GM10248 (cell line): ENCODE measurements at places on chromosomes 13 and 19.

DNA sequence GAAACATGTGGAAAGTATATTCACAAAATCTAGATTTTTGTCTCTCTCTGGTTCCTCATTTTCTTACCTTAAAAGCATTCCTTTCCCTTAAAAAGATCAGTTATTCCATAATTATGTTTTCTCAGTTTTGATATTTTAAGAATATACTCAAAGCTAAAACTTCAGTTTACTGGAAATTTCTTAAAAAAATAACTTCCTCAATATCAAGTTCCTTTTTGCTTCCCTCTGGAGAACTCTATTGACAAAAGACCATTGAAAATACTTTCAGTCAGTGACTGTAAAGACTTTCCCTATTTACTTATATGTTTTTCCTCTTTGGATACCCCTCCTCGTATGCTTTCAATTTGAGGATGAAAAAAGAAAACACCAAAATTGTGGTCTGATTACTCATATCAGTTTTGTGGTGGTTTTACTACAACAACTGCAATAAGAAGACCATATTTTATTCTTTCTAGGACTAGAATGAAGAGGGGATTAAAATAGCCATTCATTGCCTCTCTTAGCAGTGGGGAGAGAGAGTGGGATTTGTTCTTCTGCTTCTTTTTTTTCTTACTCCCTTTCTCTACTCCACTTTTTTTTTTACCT lies 113.2 kb downstream of the ESD start:
- DNase-seq = no peak

GRCh38 chr13:35729926-35730627 lies 253.6 kb upstream of the MAB21L1 start:
- no peak for DNase-seq

DNA sequence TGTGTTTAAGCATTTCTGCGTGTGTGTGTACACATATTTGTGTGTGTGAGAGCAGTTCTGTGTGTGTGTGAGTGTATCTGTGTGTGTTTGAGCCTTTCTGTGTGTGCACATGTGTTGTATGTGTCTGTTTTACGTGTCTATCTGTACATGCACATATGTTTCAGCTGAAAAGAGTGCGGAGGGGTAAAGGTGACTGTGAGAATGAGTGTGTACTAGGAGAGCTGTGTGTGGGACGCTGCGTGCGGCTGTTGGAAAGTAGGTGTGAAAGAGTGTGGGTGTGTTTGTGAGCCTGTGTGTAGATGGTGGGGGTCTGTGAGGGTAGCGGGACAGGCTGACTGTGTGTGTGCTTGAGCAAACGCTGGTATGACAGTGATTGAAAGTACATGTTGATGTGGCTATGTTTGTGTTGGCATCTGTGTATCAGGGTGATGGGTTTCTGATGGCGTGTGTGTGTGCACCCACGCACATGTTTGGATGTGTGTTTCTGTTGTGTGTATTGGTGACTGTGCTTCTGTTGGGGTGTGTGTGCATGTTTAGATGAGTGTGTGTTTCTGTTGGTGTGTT lies 7.5 kb upstream of the TPM4 start:
- no peak for DNase-seq

DNA sequence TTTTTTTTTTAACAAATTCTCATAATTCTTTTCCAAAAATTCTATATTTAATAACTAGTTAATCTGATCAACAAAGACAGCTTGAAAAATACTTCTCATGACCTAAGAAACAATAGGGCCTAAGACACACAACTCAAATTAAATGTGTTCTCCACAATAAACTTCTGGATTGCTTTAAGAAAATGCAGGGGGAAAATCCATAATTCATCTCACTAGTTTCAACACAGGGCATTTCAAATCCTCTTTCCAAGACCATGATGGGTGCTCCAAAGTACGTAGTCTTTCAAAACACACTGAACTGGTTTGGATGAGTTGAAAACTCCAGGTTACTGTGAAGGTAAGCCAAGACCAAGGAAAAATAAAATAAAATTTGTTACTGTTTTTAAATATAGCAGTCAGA lies 62.6 kb downstream of the DCLK1 start:
- DNase-seq = no peak

DNA sequence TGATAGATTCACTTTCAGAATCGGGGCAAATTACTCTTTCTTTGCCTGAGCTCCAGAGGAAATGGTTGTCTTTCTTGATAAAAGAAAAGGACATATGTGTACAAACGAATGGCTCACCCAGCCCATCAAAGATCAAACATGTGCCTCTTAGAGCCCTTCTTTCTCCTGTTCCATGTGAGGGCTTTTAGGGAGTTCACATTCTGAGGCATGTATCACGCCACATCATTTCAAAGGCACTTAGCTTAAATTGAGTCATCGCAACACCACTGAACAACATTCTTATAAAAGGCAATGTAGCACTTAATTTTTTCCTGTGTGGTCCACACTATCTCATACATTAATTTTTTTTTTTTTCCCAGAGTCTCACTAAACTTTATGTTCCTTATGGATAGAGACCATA lies 521.0 kb downstream of the SUCLA2 start:
- no peak for DNase-seq

DNA sequence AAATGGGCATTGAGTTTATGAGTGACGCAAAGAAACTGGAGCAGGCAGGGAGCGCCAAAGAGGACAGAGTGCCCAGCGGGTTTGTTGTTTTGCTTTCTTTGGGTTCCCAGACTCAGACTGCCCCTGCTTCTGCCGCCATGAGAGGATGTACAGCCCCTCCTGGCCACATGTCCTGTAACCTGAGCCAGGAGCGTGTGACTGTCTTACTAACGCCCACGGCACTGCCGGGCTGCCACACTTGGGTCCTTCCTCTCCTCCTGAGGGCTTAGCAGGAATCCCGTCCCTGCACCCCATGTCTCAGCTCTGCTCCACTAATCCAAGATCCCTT lies 80.5 kb downstream of the GPR12 start:
- no peak for DNase-seq

GRCh38 chr13:106466691-106467426 lies 68.6 kb downstream of the EFNB2 start:
- DNase-seq = no peak

DNA sequence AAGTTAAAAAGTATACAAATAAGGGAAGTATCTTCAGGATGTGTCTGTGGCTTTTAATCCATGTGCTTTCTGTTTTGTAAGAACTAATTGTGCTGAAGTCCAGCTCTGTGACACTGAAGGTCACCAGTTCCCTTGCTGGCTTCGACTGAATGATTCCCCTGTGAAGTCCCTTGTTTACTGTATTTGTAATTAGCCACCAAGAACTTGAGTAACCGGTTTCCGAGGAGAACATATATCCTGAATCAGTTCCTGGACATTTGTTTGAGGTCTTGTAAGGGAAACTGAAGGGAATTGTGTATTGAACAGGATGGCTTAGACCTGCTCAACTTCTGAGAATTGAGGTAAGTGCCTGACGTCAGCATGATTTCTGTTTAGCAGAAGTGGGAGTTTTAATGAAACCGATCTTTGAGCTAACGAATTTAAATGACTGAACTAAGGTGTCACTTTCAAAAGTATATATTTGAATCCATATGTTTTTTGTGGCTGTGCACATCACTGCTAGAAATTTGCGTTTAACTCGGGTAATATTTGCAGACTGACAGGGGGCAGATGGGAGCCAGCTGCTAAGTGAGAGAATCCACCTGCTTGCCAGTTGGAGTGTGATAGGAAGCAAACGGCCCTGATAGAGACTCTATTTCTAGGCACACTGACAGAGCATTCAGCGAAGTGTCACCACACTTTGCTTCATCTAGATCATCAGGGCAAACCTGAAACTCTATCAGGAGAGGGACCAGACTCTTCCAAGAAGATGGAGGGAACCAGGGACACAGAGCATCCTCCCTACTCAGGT lies 530.0 kb downstream of the RFC3 start:
- DNase-seq = no peak

- no peak for DNase-seq
Observed at GRCh38 chr19:55459551-55459949, 1.9 kb downstream of the ISOC2 start.

- no peak for DNase-seq
Observed at GRCh38 chr13:111486801-111487200, 166.4 kb downstream of the TEX29 start.

DNA sequence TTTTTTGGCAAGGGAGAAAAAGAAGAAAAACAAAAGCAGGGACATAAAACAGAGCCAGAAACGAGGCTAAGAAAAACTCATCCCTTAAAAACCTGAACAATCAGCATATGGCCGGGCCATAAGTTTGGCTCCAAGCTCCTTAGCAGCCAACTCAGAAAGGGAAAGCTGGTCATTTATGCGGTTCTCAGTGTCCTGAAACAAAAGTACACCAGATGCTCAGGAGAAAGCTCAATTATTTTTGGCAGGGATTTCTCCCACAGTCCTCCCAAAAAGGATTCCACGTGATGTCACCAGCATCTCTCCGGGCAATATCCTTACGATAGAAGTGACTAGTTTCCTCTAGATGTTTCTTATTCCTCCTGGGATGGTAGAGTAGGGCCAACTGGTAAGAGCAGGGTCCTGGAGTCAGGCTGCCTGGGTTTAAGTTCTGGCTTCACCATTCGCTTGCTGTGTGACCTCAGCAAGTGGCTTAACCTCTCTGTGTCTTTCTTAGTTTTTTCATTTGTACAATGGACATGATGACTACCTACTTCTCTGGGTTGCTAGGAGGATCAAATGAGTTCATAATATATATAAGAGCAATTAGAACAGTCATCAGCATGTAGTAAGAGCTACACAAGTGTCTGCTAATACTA lies 34.0 kb downstream of the PIN1 start:
- DNase-seq = no peak

GRCh38 chr13:32582991-32583390 lies 3.3 kb upstream of the PDS5B start:
- DNase-seq = no peak

DNA sequence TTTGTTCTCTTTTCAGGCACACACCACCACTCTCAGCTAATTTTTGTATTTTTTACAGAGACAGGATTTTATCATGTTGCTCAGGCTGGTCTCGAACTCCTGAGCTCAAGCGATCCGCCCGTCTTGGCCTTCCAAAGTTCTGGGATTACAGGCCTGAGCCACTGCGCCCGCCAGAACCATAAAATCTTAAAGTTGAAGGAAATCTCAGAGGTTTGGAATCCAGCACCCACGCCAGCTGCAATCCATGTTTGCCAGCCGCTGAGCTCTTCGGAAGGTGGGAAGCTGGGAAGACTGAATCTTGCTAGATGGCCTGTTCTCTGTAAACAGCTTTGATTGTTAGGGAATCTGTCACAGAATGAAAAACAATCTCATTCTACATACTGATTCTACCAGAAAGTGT lies 38.5 kb downstream of the SPATA13 start:
- DNase-seq = no peak

GRCh38 chr13:46620029-46620428 lies 67.1 kb downstream of the LRCH1 start:
- no peak for DNase-seq

GRCh38 chr19:10070730-10071446 lies 15.2 kb upstream of the SHFL start:
- no peak for DNase-seq

GRCh38 chr13:95499811-95500712 lies 52.5 kb upstream of the CLDN10 start:
- no peak for DNase-seq

GRCh38 chr19:34734537-34735103 lies 577 bp downstream of the ZNF181 start:
- no peak for DNase-seq

DNA sequence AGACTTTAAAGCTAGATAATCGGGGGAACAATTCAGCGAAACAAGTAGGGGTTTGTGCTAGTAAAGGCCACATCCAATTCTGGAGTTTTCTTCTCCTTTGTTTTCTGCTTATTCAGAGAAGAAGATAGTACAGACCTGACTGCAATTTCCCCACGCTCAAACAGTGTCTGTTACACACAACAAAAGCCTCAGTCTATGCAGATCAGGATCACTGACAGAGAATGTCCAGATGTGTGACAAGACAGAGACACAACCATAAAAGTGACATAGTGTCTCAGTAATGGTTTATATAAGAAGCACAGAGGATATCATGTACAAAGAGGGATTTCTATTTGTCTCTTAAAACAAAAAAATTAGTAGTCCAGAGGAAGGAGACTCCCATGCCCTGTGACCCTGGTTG lies 70.7 kb upstream of the GTF3A start:
- no peak for DNase-seq

DNA sequence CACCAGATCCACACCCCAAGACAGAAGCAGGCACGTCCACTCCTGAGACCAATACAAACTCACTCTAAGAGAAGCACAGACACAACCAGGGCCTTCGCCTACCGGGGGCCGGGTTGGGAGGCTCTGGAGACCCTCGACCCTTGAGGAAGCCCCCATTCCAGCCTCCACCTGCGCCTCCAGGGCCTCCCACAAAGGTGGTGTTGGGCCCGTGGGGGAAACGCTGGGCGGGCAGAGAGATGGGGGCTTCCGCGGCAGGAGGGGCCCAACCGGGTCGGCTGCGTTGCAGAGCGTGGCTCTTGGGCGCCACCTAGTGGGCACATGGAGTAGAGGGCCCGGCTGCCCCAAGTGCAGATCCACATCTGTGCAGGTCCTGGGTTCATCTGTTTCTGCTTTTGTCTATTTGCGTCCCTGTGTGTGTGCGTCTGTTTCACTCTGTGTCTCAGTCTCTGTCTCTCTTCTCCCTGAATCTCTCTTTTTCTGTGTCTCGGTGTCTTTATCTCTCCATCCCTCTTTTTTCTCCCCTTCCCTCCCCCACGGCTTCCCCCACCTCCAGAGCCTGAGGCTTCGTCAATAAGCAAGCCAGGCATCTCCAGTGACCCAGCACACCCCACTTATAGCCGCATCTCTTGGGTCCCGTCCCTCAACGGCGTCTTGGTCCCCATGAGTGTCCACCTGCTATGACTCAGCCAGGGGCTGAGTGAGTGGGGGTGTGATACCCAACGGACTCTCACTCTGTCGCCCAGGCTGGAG lies 10.5 kb upstream of the TINCR start:
- peak; percentile 90 for DNase-seq

DNA sequence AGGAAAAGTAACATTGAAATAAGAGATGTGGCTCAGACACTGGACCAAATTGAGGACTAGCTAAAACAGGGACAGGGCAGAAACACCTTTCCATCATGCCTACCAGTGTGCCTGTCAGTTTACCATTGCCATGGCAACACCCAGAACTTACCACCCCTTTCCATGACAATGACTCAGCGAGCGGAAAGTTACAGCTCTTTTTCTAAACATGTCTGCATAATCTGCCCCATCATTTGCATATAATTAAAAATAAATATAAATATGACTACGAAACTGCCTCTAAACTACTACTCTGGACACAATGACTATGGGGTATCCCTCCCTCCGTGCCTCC lies 96.0 kb downstream of the UBL3 start:
- DNase-seq = no peak

- no peak for DNase-seq
Observed at GRCh38 chr13:46542833-46543232, 10.1 kb upstream of the LRCH1 start.
